ENCODE measurements at places on chromosomes 2 and 18.

DNA sequence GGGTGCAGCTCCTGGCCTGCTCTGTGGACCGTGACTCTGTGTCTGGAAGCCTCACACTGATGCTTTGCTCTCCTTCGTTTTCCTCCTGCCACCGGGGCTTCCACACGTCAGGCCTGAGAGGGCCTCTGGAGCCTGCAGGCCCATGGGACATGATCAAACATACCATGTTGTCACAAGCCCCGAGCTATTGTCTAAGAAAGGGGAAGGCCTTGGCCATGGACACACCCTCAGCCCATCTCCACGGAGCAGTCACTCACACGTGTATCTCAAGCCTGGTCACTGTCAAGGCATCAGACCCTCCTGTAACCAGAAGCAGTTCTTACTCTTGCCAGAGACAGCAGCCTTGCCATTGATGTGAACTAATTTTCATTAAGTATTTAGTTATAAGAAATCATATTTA lies 814.1 kb upstream of the SALL3 start:
- DNase-seq, result no peak

GRCh38 chr2:167861574-167862193 lies 385.7 kb downstream of the STK39 start:
- DNase-seq, result no peak

DNA sequence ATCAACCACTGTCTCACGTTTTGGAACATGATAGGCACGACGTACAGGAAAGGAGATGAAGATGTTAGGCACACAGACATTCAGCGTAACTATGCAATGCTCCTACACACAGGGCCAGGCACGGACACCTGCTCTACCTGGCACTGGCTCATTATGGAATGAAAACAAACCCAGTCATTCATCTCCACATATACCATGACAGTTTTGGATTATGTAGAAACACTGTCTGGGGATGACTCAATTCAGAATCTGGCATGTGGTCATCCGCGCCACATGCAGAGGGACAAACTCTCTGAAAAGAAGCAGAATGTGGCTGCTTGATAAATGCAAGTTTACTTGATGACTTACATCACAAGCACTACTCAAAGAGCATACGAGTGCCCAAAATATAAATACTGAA lies 29.5 kb upstream of the NFU1 start:
- DNase-seq, result no peak

- DNase-seq, result no peak
These were observed 126.7 kb downstream of the NDUFA10 start for GRCh38 chr2:239898292-239898925.

- no peak for DNase-seq
These were observed 20.2 kb upstream of the PAX3 start for GRCh38 chr2:222318712-222319585.

GRCh38 chr2:17634997-17635396 lies 94.5 kb downstream of the VSNL1 start:
- no peak for DNase-seq

DNA sequence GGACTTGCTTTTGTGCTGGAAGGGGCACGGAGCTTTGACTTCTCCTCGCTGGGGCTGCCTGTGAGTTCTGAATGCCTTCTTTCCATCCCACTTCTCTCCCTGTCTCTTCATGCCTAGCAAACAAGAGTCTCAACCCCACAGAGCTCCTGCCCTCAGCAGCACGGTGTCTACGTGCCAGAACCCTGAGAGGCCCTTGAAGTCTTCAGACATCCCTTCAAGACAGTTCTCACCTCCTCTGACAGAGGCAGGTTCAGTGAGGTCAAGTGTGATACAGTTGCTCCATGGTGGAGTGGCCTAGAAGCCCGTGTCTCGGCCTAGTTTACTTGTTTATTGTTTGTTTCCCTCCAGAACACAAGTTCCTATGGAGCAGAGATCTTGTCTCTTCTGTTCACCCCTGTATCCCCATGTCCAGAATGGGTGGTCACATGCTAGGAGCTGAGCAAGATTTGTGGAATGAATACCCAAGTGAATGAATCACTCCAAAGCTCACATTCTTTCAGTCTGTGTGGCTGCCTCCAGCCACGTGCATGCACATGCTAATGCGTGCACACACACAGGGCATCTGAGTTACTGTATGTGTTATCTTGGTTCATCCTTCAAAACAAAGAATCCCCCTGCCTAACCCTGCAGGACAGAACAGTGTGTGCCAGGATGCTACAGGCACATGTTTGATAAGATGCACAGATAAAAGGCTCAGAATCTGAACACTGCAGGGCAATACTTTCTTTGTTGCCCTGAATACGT lies 391.6 kb downstream of the NBAS start:
- no peak for DNase-seq

GRCh38 chr18:44051026-44051425 lies 629.7 kb upstream of the SETBP1 start:
- no peak for DNase-seq

- no peak for DNase-seq
These were observed 432.2 kb upstream of the SPRED2 start for GRCh38 chr2:65864619-65865018.

Measured in stimulated activated CD8-positive, alpha-beta memory T cell treated with anti-CD3 and anti-CD28 coated beads, Interleukin-15, amount 100 ng/mL, for 4 hours (primary cell).